ENCODE measurements at places on chromosomes 12 and 14. TPM values are rescaled to one million over a fixed set of nuclear protein-coding genes. Genes with fewer than 3 reads are reported as not detected.

Gene CALCOCO1
- total RNA-seq, result 64.5 TPM

Gene FAM186B
- 0.27 TPM for total RNA-seq

Gene TAS2R7
- total RNA-seq, result not detected

Gene PPP4R3A
- 90.9 TPM for total RNA-seq

Gene ST8SIA1
- total RNA-seq, result 2.7 TPM

Gene WSB2
- total RNA-seq, result 99.1 TPM

Gene HEATR5A
- total RNA-seq, result 45.5 TPM

Gene EMP1
- total RNA-seq, result 265 TPM

Gene HELB
- total RNA-seq, result 5.2 TPM

Gene LRP1-AS
- not detected for total RNA-seq

Gene LMNTD1
- not detected for total RNA-seq

DNA sequence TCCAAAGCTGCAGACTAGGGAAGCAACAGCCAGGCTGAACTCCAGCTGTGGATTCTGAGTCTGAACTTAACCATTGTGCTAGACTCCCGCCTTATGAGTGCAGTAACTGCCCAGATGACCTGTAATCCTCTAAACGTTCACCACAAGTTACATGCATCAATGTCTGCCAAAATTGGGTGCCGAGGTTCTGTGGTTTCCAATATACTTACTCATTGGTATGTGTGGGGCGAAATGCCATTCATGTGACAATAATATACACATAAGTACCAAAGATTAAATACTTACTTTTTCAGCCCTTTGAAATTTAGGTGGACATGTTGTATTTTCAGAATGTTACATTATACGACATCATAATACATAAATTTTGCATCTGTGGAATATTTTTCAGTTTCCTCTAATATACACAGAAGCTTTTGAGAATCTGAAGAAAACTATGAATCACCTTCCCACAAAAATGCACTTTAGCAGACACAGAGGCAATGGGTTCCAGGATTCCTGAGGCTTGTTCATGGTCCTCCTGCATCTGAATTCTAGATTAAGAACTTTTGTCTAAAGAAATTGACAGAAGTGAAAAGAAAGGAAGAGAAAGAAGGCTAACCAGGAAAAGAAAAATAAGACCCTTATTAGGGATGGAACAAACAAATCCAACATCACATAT, 31.7 kb downstream of the GRIP1 start:
- DNase-seq, result no peak

- DNase-seq, result no peak
Measured at GRCh38 chr12:115840159-115840558, 437.3 kb downstream of the MED13L start.

DNA sequence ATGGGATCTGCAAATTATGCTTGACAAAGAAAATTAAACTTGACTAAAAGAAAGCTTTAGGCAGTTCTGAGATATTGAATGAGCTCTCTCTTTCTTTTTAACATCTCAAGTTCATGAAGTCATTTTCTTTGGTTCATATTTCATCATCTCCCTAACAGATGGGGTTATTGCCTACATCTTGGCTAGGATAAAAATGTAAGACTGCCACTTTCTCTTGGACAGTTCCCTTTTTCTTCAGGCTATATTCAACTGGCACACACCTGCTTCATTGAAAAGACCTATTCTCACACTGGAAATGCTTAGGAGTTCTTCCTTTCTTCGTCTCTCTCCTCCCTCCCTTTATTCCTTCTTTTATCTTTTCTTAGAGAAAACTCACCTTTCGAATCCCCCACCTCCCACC, 355.9 kb upstream of the SEL1L start:
- DNase-seq, result no peak

DNA sequence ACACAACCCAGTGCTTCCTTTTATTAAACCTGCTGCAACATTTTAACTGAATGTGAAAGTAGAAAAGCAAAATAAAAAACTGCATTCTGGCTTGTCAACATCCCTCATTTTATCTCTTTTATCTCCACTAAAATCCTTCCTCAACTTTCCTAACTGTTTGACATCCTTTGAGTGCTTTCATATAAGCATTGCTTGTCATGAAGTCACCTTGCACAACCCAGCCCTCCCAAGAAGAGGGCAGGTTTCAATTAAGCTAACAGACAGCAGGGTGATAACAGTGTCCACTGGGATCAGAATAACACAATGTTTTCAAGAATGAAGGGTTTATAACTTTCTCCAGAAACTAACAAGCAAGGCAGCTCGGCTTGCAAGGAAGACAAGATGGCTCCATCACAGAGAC, 16.3 kb upstream of the TSPAN8 start:
- DNase-seq, result no peak

- no peak for DNase-seq
Measured at GRCh38 chr14:105014631-105015030, 6.3 kb downstream of the CDCA4 start.

GRCh38 chr12:82517027-82517426, 158.7 kb downstream of the METTL25 start:
- no peak for DNase-seq

DNA sequence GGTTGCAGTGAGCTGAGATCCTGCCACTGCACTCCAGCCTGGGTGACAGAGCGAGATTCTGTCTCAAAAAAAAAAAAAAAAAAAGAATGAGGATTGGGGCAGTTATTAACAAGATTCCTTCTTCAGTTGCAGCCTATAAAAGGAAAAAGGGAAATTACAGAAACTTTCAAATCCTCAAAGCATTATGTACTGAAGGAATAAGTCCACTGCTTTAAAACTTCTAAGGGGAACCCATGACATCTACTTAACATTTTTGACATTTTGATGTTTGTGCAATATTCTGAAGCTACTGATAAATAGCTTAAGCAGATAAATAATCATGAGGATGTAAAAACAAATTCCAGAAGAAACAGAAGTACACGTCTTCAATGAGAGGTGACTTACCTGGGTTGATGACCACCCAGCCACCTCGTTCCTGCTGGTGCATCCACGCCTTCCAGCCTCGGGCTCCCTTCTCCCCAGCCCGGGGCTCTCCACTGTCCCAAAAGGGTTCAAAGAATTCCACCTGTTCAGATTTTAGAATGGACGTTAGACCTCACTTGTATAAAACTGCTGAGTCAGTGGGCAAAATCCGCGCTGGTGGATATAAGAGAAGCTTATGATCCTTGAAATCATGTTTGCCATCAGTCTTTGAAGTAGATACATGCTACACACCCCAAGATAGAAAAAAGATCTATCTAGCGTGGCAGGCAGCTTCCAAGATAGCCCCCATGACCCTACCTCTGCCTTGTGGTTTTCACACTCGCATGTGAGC, 33.7 kb downstream of the NRDE2 start:
- no peak for DNase-seq

DNA sequence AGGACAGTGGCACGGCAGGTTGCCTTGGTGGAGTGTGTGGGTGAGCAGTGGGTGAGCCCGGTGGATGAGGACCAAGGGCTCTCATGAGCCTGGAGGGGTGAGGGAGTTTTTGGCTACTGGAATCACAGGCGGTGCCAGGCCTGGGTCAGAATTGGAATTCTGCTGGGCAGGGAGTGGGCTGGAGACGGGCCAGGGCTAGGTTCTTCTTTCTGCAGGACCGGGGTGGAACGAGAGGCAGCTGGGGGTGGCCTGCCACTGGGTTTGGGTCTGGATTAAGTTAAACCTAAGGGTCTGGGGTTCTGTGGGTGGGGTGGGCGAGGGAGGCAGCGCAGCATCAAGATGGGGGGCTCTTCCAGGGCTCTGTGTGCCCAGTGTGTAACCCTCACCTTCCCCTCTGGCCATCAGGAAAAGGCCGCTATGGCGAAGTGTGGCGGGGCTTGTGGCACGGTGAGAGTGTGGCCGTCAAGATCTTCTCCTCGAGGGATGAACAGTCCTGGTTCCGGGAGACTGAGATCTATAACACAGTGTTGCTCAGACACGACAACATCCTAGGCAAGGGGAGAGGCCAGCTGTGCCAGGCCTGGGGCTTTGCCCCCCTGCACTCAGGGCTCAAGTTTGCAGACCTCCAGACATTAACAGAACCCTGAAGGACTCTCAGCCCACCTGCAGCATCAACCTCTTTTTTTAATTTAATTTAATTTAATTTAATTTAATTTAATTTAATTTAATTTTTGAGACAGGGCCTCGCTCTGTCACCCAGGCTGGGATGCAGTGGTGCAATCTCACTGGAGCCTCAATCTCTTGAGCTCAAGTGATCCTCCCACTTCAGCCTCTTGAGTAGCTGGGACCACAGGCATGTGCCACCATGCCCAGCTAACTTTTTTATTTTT, 7.0 kb downstream of the ACVRL1 start:
- no peak for DNase-seq

GRCh38 chr12:108884116-108885012, 4.5 kb downstream of the DAO start:
- peak; percentile 66 for DNase-seq

GRCh38 chr14:80560800-80561657, 349.7 kb upstream of the DIO2 start:
- no peak for DNase-seq

DNA sequence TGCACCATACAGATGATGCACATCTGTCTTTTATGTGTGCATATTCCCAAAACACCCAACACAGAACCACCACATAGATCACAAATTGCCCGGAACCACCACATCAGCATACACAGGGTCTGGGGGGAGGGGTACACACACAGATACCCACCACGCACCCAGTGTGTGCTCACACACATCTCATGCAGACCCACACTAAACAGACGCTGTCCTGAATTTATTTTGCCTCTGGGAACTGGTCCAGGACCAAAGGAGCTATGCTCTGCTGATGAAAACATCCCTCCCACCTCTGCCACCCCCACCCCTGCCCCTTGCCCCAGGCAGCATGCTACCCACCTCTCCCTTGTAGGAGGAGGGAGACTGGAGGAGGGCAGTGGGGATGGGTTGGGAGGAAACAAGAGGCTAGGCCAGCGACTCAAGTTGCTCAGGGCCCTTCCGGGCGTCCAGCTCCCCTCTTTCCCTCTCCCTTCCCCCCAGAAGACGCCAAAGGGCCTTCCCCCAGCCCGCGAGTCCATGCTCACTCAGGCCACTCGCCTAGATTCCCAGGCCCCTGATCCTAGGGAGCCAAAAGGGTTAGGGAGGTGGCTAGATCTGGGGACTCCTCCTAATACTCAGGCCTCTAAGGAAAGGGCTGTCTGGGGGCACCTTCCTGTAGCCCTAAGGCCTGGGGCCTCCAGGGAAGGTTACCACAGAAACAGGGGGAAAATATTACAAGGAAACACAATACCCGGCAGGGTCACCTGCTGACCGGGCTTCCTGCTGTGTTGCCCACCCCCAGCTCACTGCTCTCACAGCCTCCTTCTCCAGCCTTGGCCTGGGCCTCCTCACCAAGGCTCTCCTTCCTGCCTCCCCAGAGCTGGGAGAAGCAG, 3.1 kb downstream of the HDAC7 start:
- no peak for DNase-seq

- no peak for DNase-seq
Measured at GRCh38 chr14:33297565-33297964, 358.9 kb downstream of the NPAS3 start.

DNA sequence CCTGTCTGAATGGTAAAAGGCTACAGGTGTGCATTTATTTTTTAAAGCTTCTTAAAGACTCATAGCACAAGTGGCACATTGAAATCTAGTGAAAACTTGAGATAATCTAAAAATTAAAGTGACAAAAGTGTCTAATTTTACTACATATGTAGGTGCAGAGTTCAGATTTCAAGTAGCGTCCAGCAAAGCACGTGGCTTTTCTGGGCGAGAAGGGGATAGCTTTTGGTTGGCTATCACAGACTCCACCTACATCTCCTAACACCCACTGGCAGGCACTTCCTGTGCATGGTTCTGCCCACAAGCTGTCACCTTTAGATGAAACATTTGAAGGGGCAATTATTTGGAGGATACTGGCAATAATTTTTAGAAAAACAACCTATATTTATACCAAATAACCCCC, 1.9 kb upstream of the PITPNM2 start:
- DNase-seq, result no peak

GRCh38 chr12:12555656-12556055, 7.0 kb downstream of the DUSP16 start:
- no peak for DNase-seq

- DNase-seq, result no peak
Measured at GRCh38 chr12:2580821-2581220, 213.9 kb upstream of the FKBP4 start.

DNA sequence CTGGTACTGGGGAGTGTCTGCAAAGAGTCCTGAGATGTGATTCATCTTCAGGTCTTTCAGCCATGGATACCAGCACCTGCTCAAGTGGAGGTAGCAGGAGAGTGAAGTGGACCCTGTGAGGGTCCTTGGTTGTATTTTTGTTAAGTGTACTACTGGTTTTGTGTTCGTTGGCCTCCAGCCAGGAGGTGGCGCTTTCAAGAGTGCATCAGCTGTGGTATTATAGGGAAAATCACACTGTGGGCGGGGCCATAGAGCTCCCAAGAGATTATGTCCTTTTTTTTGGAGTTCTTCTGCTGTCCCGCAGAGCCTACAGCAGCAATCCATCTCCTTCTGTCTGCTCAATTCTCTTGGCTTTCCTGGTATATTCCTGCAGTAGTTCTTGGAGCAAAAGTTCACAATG, 66.8 kb downstream of the SPATA7 start:
- DNase-seq, result no peak

DNA sequence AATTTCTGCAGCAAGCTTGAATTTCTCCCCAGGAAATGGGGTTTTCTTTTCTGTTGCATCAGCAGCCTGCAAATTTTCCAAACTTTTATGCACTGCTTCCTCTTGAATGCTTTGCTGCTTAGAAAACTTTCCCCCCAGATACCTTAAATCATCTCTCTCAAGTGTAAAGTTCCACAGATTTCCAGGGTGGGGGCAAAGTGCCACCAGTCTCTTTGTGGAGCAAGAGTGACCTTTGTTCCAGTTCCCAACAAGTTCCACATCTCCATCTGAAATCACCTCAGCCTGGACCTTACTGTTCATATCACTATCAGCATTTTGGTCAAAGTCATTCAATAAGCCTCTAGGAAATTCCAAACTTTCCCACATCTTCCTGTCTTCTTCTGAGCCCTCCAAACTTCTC, 241.6 kb upstream of the TMTC1 start:
- no peak for DNase-seq

- no peak for DNase-seq
Measured at GRCh38 chr12:124597041-124597440, 29.6 kb upstream of the NCOR2 start.

GRCh38 chr14:61365667-61366212, 44.4 kb downstream of the PRKCH start:
- no peak for DNase-seq

GRCh38 chr12:105349138-105349537, 18.6 kb downstream of the C12orf75 start:
- no peak for DNase-seq

GRCh38 chr12:30417697-30418231, 277.9 kb downstream of the IPO8 start:
- DNase-seq, result no peak

Data from colonic mucosa (tissue), 4 donors.